ENCODE measurements at places on chromosomes 7 and 10.

DNA sequence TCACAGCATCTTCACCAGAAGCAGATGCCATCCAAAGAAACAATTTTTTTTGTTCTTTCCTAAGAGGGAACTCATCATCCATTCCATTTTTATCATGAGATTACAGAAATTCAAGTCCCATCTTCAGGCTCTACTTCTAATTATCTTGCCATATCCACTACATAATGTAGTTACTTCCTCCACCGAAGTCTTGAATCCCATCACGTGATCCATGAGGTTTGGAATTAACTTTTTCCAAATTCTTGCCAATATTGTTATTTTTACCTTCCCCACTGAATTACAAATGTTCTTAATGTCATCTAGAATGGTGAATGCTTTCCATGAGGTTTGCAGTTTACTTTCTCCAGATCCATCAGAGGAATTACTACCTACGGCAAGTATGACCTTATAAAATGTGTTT lies 1014.7 kb upstream of the LRRN3 start:
- DNase-seq, result no peak

DNA sequence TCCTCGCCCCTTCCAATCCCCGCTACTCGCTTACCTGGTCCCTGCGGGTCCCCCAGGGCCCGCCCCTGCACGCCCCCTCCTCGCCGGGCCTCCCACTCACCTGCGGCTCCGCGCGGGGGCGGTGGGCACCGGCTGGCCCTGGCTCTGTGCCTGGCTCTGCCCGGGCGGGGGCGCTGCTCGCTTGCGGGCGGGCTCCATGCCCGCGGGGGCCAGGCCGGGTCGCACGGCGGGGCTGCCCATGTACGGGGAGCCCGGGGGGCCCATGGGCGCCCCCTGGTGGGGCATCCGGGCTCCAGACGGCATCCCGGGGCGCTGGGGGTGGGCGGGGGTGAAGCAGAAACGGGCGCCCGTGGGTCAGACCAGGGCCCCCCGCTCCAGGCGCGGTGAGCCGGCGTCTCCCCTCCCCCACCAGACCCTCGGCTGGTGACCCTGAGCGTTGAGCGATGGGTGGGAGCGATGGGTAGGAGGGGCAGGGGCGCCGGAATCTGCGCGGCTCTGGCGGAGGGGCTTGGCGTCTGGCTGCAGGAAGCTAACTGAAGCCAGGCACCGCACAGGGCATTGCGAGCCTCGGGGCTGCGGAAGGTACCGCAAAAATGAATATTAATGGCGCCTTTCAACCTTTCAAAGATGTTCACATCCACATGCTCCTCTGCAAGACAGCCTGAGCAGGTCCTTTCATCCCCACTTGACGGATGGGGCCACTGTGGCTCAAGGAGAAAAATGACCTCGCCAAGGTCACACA lies 3.0 kb downstream of the SMARCD3 start:
- no peak for DNase-seq

DNA sequence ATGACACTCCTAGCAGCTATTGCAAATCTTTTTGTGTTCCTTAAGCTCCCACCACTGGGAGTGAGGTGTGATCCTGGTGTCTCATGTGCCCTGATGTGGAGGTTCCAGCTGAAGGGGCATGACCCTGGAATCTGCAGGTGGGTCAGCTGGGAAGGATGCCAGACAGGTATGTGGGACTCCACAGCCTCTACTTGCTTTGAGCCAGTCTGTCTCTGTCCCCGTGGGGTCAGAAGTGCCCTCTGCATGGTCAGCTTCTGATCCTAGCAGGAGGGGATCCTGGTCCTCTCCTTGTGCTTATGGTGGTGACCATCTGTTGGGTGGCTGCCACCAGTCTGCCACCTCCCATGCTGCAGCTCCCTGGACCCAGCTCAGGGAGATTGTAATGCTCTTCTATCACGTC lies 51.1 kb upstream of the COMTD1 start:
- DNase-seq, result no peak

DNA sequence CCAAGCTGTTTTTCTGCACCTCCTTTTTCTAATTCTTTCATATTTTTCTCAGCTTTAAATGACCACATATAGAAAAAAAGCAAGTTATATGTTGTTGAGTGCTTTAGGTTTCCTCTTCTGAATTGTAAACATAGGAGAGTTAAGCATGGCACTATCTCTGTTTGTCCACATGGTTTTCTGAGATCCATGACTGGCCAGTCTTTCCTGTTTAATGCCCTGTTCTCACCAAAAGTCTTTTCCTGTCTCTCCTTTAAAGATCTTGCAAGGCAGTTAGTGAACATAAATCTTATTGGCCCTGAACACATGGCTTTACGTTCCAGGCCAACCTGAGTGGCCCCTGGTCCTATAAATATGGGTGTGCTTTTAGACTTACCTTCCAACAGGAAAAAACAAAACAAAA lies 19.4 kb downstream of the TRPV5 start:
- no peak for DNase-seq

GRCh38 chr10:129775681-129776080 lies 188.4 kb downstream of the EBF3 start:
- DNase-seq, result no peak

GRCh38 chr7:751826-752225 lies 24.7 kb upstream of the PRKAR1B start:
- DNase-seq, result no peak

DNA sequence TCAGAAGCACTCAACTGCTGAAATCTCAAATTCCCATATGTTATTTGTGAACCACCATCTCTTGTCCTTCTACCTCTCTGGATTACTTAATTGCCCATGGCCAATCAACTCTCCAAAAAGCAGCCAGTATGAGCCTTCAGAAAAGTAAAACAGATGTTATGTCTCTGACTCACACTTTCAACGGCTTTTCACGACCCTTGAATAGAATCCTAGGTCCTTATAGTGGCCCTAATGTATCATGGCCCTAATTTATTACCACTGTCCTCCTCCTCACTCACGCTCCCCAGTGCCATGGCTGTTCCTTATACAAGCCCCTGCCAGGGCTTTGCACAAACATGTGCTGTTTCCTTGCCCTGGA lies 20.0 kb downstream of the ZNF438 start:
- DNase-seq, result no peak
